NCI-H1694 (cell line): ENCODE measurements at places on chromosomes 12 and 14.
A peak's percentile ranks its signal among the peaks of the same experiment; 100 is the strongest.

GRCh38 chr14:89807892-89808291 lies 146.6 kb downstream of the EFCAB11 start:
- DNase-seq = no peak

- no peak for DNase-seq
These were observed 100.8 kb downstream of the TAOK3 start for GRCh38 chr12:118271770-118272417.

- DNase-seq = no peak
These were observed 340.2 kb downstream of the AEBP2 start for GRCh38 chr12:19779395-19780056.

DNA sequence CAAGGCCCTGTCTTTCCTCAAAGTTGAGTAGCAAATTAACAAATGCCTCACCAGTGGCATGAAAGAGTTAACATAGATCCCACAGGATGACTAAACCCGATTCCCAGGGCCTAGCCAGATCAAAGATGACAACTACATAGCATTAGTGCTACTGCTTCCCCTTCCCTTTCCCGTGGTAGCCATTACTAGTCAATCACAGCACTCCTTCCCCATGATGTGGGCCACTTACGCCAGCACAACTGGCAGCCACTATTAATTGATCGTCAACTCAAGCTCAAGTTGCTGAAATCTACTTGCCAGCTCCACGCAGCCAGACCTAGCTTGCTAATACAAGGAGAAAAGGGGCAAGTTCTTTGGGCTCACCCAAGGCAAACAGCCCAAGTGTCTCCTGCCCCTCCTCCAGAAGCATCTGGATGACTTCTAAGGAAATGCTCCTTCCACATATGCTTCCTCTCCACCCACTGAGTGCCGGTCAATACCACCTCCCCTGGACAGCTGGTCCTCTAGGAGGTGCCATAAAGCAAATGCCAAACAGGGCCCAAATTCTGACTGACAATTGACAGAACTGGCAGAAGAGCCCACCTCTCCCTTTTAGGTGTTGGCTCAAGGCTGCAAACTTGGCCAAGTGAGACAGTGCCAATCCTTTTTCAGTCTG lies 72.6 kb downstream of the NUAK1 start:
- no peak for DNase-seq

DNA sequence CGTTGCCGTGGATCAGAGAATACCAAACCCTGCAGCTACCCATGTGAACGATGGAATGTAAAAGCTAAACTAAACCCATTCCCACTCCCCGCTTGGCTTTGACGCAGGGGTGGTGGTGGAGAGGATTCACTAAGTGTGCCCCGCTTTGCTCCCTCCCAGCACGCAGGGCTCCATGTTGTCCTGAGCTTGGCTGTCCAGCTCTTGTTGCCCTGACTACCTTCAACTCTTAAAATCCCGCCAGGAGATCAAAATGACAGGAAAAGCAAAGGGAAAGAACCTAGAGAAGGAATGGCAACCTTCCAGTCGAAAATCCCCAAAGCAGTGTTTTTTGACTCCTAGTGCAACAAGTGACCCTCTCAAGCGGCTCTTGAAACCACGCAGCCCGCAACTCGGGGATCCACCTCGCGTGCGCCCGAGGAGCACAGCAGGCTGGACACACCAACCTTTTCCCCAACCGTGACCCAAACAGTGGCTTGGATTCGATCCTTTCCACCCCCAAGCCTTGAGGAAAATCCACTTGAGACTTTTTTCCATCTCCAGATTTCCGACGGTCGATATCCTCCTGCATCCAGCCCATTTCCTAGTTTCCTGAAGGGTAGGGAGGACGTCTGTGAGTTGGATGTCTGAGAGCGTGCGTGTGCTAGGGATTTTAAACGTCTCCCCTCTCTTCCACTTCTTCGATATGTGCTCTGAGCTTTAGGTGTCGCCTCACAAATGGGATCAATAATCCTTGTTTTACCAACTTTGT lies 1.4 kb downstream of the SYT10 start:
- no peak for DNase-seq

GRCh38 chr12:21881965-21882364 lies 59.3 kb downstream of the ABCC9 start:
- no peak for DNase-seq

DNA sequence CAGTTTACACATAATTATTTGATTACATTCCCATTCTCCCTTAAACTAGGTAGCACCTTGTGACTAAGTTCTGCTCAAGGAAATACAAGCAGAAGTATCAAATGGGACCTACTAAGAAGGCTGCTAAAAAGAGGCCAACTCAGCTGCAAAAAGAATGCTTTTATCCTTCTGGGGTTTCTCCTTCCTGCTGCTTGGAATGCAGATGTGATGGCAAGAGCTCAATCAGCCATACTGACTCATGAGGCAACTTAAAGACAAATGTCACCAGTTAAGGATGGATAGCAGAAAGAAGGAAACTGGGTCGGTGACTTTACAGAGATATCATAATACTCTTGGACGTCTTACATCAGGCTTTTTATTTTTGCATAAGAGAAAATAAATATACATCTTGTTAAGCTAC lies 38.0 kb upstream of the RAP1B start:
- DNase-seq = no peak

GRCh38 chr14:74500417-74501134 lies 7.0 kb downstream of the ISCA2 start:
- no peak for DNase-seq

DNA sequence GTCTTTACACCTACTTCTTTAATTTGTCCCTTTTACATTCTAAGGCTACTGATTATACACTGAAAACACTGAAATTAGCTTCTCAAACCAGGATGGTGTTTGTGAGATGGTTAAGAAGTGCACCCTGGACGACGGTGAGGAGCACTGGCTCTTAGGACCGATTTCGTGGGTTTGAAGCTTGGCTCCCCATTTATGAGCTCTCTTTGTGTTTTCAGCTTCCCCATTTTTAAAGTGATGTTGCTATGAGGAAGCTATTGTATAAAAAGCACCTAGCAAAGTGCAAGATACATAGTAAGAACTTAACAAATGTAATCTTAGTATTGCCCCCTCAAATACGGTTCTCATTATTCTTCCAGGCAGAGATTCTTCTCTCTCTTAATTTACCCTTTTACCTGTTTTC lies 4.7 kb downstream of the NFYB start:
- DNase-seq = no peak

GRCh38 chr14:23518709-23519108 lies 32.9 kb downstream of the ZFHX2 start:
- no peak for DNase-seq

- no peak for DNase-seq
These were observed 410.1 kb upstream of the MGAT4C start for GRCh38 chr12:86666316-86666715.

DNA sequence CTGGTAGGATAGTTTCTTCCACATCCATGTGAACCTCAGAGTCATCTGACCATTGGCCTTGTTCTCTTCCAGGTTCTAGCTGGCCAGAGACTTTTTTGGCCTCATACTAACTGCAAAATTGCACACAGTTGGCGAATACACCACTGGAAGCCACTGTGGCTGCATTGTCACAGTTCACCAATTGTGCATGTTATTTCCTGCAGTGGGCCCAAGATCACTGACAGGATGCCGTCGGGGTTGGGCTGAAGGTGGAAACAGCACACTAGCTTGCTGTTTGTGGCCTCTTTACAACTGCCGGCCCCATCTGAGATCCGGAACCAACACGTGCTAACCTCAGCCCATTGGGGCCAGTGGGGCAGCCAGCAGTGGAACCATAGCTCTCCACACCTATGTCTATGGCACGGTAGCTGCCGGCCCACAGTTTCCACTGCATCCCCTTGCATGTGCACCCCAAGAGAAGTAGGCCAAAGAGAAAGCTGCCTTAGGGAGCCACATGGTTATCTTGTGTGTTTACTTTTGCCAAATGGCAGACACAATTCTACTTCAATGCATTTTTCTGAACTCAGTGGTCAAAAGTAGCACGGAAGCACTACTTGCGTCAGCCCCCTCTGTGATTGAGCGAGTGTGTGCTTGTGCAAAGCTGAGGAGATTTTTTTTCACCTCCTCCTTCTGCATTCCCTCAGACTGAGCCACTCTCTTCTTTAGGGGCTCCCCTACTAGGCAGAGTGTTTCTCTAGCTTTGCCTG lies 464.0 kb downstream of the RAD51B start:
- DNase-seq = no peak

GRCh38 chr14:65972346-65972870 lies 513.8 kb upstream of the CCDC196 start:
- no peak for DNase-seq

DNA sequence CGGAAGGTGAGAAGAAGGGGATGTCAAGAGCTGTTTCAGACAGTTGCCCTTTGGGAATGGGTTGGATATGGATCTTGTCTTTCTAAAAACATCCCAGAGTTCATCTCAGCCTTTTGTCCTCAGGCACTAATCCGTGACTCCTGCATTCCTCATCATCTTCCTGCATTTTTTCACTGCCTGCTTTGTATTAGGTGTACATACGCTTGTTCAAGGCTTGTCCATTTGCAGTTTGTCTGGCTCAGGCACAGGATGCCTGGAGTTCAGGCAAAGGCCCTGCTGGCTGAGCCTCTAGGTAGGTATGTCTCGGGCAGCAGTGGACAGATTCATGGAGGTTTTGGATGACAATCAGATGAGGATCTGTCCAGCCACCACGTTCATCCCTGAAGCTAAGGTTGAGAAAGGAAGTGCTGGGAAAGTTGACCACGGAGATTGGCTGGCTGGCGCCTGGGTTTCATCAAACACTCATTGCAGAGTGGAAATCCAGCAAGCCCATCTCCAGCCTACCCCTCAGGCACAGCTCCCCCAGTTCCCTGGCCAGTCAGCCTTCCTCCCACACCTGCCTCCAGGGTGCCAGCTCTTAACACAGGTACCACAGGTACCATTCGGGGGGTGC lies 12.4 kb upstream of the TMEM106C start:
- no peak for DNase-seq

DNA sequence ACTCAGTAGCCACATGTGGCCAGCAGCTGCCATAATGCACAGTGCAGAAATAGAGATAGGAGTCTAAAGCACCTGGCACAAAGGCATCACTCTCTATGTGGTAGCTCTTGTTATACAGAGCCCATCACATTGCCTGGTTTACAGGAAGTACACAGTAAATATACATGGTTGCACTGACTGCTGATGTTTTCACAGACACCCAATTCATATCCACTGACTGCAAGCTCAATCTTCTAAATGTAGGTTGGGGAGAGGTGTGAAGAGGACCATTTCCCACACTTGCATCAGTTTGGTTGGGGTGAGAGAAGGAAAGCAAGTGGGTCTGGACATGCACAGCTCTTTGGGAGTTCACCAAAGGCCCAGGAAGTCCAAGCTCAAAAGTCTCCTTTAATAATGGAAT lies 172.8 kb downstream of the DPF3 start:
- no peak for DNase-seq

GRCh38 chr14:70635971-70636595 lies 5.6 kb upstream of the TTC9 start:
- DNase-seq = no peak

GRCh38 chr12:41189395-41190251 lies 1.5 kb downstream of the PDZRN4 start:
- DNase-seq = no peak

DNA sequence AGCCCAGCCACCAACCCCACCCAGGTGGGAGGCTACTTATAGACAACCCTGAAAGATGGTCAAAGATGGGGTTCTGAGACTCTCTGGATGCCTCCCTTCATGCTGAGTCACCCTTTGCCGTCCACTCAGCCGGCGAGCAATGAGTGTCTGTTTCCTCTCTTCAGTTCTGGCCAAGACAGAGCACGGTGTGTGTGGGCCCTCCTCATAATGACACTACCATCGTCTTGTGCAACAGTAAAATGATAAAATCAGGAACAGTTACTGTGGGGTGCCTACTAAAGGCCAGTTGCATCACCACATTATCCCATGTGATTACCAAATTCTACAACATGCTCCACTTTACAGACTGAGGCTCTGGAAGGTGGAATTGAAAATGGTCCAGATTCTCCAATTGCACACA lies 7.0 kb upstream of the BDKRB1 start:
- DNase-seq = no peak

GRCh38 chr12:5051334-5051733 lies 7.7 kb downstream of the KCNA5 start:
- DNase-seq = no peak

- DNase-seq = no peak
These were observed 86.2 kb upstream of the SYT1 start for GRCh38 chr12:78778339-78778738.

- DNase-seq = peak; percentile 38
These were observed 33.4 kb downstream of the ANO4 start for GRCh38 chr12:100827901-100828520.

GRCh38 chr12:18267427-18268099 lies 6.2 kb downstream of the PIK3C2G start:
- no peak for DNase-seq
